ENCODE measurements at places on chromosomes 5 and 9.
A peak's percentile ranks its signal among the peaks of the same experiment; 100 is the strongest.

DNA sequence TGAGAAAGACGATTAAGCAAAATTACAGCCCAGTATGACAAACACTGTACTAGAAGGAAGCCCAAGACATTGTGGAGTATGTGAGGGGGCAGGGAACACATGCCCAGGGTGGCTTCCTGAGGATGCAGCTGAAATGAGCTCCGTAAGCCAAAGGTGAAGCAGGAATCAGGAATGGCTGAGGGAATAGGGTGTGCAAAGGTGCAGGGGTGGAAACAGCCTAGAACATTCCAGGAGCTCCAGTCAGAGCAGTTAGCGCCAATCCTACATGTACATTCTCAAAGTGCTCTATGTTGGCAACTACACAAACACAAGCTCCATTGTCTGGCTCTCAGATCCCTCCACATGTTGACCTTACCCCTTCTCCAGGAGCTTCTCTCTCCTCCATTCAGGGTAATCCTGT is 257.9 kb downstream of the MAN2A1 start:
- no peak for DNase-seq

GRCh38 chr5:160061770-160062169 is 52.8 kb downstream of the TTC1 start:
- no peak for DNase-seq

DNA sequence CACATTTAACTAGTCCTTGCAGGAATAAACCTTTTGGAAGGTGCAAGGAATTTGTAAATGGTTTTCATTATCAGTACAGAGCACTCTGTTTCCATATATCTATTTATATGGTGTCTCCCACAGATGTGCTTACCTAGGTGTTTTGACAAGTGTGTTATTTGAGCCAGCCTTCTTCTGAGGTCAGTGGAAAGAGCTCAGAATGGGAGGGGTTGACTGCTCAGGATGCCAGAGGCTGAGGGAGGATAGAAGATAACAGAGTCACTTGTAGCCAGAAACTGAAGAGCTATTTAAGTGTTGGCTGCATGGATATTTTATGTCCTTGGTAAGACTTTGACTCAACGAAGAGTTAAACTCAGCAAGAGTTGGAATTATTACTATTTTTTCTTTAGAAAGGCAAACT is 5.0 kb downstream of the CMYA5 start:
- no peak for DNase-seq

- DNase-seq: no peak
Measured at GRCh38 chr9:35273591-35273990, 111.8 kb downstream of the UNC13B start.

DNA sequence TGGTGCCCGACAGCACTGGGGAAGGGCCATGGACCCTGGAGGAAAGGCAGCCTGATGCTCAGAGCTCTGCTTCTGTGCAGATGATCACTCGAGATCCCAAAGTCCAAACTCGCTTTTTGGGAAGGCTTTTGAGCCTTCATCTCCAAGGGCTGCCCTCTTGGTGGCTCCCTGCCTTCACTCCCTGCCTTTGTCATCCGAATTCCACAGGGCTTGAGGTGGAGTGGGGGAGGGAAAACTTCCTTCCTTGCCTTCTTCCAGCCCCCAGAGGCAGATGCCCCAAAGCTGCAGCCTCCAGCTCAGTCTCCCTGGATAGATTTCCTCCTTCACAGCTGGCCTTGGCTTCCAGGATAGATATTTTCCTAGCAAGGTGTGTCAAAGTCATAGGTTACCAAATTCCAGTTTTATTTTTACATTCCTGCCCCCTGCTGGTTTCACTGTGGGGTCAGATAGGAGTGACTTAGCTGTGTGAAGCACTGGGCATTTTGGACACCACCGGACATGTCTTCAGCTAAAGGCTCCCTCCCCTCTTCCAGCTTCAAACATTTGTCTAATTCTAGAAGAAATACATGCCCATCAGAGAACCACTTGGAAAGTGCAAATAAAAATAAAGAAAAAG is 268.2 kb downstream of the HSPA4 start:
- DNase-seq: no peak

DNA sequence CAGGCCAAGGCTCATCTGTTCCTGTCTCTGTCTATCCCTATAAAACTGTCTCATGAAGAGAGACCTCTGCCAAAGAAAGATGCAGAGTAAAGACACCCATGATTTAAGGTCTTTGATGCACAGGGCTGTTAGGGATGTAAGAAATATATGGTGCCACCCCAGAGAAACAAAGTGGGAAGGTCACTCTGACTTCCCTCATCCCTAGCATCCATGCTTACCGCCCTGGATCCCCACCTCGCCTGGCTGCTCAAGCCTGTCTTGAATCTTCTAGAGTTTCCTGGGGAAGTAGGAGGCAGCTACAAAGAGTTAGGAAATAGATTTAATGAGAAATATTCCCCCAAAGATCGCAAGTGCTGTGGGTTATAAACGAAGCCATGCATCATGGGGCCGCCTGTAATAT is 349.2 kb downstream of the SLIT3 start:
- no peak for DNase-seq

- no peak for DNase-seq
Measured at GRCh38 chr9:107918749-107919148, 429.2 kb upstream of the KLF4 start.

- DNase-seq: no peak
Measured at GRCh38 chr5:163950248-163950647, 444.8 kb downstream of the MAT2B start.

GRCh38 chr5:27769748-27770402 is 731.5 kb upstream of the CDH9 start:
- DNase-seq: no peak

GRCh38 chr5:17132444-17133083 is 84.9 kb upstream of the BASP1 start:
- no peak for DNase-seq

DNA sequence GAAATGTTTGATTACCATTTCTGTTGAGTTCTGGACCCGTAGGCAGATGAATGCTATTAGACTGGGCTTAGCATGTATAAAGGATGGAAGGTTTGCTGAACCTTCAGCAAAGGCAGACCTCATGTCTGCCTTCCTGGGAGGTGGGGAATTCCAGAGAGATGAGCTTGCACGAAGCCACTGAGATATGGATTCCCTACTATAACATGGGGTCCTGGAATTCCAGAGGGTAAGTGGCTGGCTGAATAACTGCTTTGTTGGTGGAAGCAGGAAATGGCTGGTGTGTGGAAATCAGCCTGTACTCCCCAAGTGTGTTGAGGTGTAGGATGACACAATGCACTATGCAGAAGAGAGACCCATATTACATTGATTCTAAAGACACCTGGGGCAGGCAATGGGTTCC is 526.4 kb downstream of the CTNND2 start:
- no peak for DNase-seq

GRCh38 chr5:110736753-110737152 is 2.1 kb upstream of the SLC25A46 start:
- no peak for DNase-seq

GRCh38 chr5:80854583-80854982 is 105.6 kb upstream of the RASGRF2 start:
- DNase-seq: no peak

GRCh38 chr5:112412346-112412745 is 6.7 kb downstream of the EPB41L4A start:
- no peak for DNase-seq

- DNase-seq: no peak
Measured at GRCh38 chr5:92552206-92553160, 1028.5 kb downstream of the NR2F1-AS1 start.

DNA sequence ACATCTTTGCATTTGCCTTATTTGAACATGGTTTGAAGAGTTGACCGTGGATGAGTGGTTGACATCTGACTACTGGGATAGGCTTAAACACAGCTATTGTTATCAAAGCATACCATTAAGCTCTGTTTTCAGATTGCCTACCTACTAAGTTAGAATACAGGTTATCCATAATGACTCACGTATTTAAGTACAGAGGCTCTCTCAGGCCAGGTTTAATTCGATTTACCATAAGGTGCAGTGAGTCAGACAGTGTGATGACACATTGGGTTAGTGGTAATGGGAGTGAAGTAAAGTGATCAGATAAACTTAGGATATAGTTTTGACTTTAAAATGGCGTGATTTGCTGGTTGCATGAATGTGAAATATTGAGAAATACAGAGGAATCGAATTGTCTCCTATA is 732.0 kb upstream of the CTNND2 start:
- DNase-seq: no peak

- no peak for DNase-seq
Measured at GRCh38 chr5:60232036-60232795, 338.7 kb upstream of the PDE4D start.

DNA sequence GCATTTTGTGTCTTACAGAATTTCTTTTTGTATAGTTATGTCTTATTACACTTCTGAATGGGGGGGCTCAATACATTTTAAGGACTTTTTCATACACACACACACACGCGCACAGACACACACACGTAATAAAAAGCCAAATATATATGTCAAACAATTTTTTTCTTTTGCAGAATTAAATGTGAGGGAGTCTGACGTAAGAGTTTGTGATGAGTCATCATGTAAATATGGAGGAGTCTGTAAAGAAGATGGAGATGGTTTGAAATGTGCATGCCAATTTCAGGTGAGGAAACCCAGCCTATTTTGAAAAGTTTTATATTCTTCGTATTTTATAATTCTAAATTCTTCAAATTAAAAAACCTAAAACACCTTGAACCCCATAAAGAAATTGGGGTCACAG is 25.6 kb downstream of the TMEFF1 start:
- DNase-seq: no peak

DNA sequence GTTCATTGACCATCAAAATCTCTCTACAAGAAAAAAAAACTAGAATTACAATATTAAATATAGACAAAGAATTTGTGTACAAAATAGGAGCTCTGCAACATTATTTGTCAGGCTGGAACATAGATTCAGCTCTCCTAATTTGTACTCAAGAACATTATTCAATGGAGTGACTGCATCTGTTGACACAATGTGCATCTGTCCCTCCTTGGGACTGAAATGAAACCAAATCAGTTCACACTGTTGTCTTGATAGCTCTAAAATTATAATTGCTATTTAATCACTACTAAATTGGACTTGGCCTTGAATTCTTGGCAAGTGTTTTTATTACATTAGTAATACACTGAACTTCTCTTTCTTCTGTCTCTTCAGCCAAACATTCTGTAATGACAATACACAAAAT is 47.7 kb downstream of the FTMT start:
- DNase-seq: no peak

GRCh38 chr5:157106630-157107461 is 2.0 kb downstream of the HAVCR2 start:
- no peak for DNase-seq

GRCh38 chr9:90018688-90019087 is 413.9 kb downstream of the GADD45G start:
- DNase-seq: no peak

DNA sequence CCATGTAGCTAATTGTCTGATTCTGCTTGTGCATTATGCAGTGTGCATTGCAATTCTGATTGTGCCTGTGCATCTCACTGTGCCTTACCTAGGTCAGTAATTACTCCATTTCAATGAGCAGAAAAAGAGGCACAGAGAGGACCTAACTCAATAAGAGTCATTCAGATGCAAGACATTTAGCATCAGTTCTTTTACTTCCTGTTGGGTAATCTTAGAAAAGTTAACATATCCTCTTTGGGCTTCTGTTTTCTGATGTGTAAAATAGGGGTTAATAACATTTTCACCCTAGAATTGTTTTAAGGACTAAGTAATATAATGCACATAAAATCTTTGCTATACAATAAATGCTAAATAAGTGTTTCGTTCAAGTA is 7.0 kb upstream of the DCTN4 start:
- DNase-seq: no peak

- no peak for DNase-seq
Measured at GRCh38 chr5:98705841-98706240, 67.6 kb upstream of the RGMB start.

GRCh38 chr9:37931592-37931991 is 27.7 kb upstream of the SLC25A51 start:
- DNase-seq: no peak

DNA sequence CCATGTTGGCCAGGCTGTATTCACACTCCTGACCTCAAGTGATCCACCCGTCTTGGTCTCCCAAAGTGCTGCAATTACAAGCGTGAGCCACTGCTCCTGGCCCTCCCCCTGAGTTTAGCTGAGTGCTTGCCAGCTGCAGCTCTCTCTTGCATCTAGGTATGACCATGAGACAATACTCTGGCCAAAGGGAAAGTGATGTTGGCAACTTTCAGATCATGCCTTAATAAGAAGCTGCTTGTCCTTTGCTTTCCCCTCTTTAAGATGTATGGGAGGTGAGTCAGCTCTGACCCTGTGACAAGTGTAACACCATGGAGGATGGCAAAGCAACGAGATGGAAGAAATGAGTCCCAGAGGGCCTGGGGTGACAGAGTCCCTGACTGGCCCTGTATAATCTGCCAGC is 18.7 kb upstream of the DCAF12 start:
- DNase-seq: no peak

GRCh38 chr9:36102742-36103495 is 33.6 kb upstream of the GLIPR2 start:
- DNase-seq: peak; percentile 77

DNA sequence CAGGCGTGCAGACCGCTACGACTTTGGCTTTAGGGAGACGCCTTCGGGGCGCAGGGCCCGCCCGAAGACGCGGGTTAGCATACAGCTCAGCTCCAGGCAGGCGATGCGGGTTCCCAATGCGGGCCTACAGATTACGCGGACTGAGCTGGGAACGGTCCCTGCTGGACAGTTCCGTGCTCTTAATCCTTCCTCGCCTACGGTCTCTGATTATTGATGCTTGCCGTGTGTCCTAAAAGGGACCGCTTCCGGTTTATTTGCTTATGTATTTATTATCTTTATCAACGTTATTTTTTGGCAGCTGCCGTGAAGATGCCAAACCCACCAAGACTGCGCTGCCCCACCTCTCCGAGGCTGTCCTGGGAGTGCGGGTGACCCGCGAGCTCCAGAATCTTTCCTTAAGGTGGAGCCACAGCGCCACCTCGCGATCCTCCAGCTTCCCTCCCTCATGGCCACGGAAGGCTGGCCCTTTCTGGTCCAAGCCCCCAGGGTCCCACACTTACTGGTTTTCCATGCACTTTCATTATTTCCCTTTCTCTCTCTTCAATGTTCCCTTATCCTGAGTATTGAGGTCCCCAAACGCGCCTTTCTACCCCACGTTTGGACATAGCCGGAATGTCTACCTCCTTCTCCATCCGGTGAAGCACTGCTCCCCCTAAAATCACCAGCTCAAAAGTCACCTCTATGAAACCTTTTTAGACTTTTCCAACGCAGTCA is 7.0 kb upstream of the EBF1 start:
- DNase-seq: peak; percentile 15

- DNase-seq: no peak
Measured at GRCh38 chr5:41621420-41621819, 111.0 kb upstream of the PLCXD3 start.

GRCh38 chr5:124764992-124765611 is 18.7 kb upstream of the ZNF608 start:
- DNase-seq: no peak
